Immature natural killer cell (primary cell): ENCODE measurements at places on chromosomes 13 and 19. TPM values are rescaled to one million over a fixed set of nuclear protein-coding genes. Genes with fewer than 3 reads are reported as not detected.
A peak's percentile ranks its signal among the peaks of the same experiment; 100 is the strongest.

DNA sequence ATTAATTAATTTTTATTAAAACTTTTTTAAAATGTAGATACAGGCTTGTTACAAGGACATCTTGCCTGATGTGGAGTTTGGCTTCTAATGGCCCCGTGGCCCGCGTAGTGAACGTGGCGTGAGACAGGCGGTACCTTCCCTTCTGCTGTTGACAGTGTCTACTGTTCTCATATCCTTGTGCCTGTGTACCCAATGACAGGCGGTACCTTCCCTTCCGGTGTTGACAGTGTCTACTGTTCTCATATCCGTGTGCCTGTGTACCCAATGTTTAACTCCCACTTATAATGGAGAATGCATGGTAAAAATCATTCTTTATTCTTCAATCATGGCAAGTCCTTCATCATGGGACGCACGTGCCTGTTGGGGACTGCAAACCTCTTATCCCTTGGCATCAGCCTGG is 79.1 kb upstream of the ZNF835 start:
- no peak for DNase-seq

DNA sequence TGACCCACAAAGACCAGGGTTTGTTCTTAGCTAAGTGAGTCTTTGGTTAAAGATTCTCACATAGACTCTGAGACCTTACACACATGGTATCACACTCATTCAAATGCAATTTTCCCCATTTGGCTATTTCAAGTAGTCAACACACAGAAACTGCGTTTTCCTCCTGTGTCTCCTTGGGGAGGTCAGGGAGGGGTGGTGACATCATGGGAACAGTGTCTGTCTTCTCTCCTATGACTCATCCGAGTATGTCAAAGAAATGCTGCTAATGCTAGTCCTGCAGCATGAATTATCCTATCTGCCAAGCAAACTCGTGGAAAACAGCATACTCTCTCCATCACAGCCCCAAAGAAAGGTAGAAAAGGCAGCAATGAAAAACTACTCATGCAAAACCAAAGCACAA is 100.2 kb downstream of the ENOX1 start:
- DNase-seq = no peak

GRCh38 chr13:29844441-29844840 is 6.0 kb downstream of the UBL3 start:
- no peak for DNase-seq

Gene NEK3
- polyA plus RNA-seq = 3.2 TPM

DNA sequence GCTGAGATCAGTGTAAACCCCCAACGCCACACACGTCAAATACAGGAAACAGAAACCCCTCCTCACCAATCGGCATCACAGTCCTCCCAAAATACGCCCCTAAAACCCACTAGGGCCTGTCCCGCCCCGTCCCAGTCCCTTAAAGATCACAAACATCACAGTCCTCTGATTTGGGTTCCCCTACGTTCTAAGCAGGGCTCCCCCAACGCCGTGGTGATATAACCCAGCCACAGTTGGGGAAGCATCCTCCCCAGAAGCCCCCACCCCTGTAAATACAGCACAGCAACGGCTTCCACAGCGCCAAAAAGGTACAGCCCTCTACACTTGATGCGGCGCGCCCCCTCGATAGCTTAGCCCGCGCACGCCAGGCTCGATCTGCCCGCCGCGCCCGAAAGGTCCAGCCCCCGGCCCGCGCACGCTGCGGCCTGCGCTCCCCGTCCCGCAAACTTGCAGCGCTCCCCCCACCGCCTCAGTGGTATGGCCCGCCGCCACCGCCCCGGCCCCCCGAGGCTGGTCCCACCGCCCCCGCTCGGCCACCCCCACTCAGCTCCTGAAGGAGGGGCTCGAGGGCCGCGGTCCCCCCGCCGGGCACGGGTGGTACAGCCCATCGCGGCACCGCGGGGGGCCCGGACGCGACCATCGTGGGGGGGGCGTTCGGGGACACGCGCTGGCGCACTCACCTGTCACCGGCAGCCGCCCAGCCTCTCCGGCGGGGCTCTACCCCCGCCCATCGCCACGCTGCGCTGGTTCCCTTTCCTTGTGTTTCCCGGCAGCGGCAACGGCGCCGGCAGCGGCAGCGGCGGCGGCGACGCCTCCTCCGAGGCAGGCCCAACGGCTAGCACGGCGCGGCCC is at the start of gene AKT2:
Gene AKT2 (minus strand): TSS at position 845 of the 852 bp plus-strand sequence. CDS start 20,078 bp downstream, outside the sequence.
- peak; percentile 83 for DNase-seq

- no peak for DNase-seq
Measured at GRCh38 chr13:80469105-80469852, 128.4 kb upstream of the SPRY2 start.

- no peak for DNase-seq
Measured at GRCh38 chr13:27853335-27853734, 61.1 kb downstream of the GSX1 start.

Gene FUT3
- polyA plus RNA-seq = not detected

GRCh38 chr13:70108356-70109105 is at the start of gene KLHL1:
Gene KLHL1, minus strand, starts transcription at chr13:70108452. Its CDS starts 753 bp downstream, at chr13:70107699.
- DNase-seq = no peak

DNA sequence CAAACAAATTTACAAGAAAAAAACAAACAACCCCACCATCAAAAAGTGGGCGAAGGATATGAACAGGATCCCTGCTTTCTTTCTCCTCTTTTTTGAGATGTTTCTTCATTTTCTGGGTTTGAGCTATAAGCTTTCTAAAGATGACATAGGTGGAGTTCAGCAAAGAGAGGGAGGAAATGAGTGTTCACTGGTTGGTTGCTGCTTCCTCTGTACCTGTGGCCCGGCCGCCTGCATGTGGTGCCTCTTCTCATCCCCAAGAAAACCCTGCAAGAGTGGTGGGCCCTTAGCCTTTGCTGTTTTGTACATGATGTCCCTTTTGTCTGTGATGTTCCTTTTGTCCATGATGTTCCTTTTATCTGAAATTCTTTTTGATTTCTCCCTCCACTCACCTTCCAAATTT is 178.4 kb upstream of the SERP2 start:
- DNase-seq = no peak

DNA sequence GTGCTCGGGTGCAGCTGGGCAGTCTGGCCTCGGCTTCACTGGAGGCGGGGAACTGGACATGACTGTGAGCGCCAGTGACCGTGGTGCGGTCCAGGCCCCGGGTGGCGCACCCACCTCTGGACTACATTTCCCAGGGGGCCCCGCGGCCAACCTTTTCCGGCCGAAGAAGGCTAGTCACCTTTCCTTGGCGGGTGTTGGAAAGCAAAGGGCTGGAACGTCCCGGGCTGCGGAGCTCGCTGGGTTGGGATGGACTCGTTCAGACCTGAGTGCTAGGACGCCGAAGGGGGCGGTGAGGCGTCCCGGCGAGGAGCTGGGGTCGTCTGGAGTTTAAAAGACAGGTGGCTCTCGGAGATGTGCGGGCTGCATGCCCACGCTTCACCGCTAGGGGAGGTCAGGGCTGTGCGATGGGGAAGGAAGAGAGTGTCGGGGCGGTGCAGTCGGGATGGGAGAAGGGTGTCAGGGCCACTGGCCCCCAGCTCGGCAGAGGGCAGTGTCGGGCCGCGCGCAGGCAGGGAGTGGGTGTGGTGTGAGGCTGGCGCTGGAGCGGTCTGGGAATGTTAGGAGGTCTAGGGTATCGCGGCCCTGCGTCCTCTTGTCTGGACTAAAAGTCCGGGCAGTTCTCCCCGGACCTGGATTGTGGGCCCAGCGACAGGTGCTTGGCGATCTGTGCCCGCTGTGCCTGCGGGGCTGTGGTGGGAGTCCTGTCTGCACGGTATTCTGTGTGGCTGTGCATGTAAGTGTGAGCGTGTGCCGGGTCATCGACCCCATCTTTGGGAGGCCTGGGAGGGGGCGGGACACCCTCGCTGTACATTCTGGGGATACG is 57.1 kb downstream of the ZNF568 start:
- peak; percentile 85 for DNase-seq

Gene C13orf46
- 1.1 TPM for polyA plus RNA-seq

- no peak for DNase-seq
Measured at GRCh38 chr13:95136638-95137037, 164.6 kb downstream of the ABCC4 start.

Gene TYROBP
- polyA plus RNA-seq = 2,871 TPM

DNA sequence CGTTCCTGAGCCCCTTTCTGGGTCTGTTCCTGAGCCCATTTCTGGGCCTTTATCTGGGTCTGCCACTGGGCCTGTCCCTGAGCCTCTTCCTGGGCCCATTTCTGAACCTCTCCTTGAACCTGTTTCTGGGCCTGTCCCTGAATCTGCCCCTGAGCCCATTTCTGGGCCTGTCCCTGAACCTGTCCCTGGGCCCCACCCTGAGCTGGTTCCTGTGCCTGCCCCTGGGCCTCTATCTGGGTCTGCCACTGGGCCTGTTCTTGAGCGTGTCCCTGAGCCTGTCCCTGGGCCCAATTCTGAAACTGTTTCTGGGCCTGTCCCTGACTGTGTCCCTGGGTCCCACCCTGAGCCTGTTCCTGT is 40.4 kb upstream of the GRTP1 start:
- DNase-seq = no peak

DNA sequence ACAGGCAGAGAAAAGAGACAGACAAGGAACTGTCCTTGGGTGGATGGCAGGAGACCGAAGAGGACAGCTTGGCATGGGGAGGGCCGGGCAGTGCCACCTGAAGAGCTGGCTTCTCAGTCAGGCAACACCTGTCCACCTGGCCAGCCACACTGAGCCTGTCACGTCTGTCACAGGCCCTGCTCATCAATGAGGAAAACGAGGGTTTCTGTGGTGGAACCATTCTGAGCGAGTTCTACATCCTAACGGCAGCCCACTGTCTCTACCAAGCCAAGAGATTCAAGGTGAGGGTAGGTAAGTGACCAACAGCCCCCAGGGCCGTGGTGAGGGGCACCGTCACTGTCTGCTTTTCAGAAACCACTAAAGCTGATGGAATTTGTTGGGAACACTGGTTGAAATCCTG is 11.2 kb upstream of the PROZ start:
- DNase-seq = no peak

Gene ZNF563
- 5.3 TPM for polyA plus RNA-seq

Gene RASGRP4
- 0.78 TPM for polyA plus RNA-seq

GRCh38 chr13:91017669-91018053 is 329.8 kb upstream of the MIR17HG start:
- no peak for DNase-seq

DNA sequence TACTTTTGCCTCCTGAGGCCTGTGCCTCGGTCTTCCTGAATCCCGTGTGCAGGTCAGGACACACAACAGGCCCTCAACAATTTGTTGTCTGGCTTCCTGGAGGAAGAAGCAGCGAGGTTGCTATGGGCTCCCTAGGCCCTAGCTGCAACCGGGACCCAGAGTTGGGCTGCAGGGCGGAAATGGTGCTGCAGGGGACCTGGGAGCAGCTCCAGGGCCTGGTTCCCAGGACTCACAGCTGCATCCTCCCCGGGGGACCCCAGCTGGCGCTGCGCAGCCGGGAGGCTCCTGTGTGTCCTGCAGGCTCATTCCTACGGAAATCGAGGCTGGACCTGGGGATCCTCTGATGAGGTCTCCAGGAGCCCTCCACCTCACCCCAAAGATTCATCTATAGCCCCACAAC is 999 bp upstream of the TNFAIP8L1 start:
- DNase-seq = no peak

- no peak for DNase-seq
Measured at GRCh38 chr13:70043685-70044084, 63.9 kb upstream of the ATXN8OS start.

Gene LRRC63
- polyA plus RNA-seq = 1.1 TPM

DNA sequence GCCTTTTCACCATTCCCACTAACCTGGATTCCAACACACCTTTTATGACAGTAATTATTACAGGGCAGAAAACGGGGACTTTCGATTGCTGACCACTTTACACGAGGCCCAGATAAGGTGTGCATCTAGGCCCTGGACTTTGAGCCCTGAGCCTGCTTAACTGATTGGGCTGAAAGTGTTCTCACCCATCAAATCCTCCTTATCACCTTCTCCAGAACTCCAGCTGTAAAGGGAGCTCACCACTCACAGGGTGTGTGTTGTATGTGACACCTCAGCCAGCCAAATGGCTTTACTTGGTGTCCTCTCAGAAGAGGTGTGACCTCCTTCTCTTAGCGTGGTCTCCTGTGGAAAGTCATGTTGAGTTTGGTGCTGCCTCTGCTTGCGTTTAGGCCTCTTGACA is 36.5 kb downstream of the SIPA1L3 start:
- DNase-seq = no peak

DNA sequence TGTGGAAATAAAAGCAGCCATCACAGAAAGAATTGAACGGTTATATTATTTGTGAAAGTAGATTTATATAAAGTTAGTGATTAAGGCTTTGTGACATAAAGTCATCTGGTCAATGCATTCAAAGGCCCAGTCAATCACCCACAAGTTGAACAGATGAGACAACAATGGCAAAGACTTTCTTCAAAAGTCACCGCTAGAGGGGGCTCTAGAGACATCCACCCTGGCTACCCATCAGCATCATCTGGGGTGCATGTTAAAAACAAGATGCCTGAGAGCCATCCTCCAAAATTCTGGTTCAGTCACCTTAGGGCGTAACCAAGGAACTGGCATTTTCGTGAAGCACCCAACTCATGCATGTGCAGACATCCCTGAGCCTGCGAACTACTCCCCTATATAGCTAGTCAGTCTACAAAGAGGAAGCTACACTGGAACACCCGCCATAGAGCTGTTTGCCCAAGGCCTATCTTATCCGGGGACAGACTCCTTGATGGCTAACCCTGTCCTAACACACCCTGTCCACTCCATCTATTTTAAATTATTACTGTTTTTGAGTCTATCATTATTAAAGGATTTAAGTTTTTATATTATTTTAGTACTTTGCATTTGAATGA is 970.5 kb downstream of the UQCRFS1 start:
- peak; percentile 37 for DNase-seq

GRCh38 chr13:30895773-30896172 is 10.3 kb upstream of the MEDAG start:
- no peak for DNase-seq

Gene TLE6
- 0.34 TPM for polyA plus RNA-seq

DNA sequence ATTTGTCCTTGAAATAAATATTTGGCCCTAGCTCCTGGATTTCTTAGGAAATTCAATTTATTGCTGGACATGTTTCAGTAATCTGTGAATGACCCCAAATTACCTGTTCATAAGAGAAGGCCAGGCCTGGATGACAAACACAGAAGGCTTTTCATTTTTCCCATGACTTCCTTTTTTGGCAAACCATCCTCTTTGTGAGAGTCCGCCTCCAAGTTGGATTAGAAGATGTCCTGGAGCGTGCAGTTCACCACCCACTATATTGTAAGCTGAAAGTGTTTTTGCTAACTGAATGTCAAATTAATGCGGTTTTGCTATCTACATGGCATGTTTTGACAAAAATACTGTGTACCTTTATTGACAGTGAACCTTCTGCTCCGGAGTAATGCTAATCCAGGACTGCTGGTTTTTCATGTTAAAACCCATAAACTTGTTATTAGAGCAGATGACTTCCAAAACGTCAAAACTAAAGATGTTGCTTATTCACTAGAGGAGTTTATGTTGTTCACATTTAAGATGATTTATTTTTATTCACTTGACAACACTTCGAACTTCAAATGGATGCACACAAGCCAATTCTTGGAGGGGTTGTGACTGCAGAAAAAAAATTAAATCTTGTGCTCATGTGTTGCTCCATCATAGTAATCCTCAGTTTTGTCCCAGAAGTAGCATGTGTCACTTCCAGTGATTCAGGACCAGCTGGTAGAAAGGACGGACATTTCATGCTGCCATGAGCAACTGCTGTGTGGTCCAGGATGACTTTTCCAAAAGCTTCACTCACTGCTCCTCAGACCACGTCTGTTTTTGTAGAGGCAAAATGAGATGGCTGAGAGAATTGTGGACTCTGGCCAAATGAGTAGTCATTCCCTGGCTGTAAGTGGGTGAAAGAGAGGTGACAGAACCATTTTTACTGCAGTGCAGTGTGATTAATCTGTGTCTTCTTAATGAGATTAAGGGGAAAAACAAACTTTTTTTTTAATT is 71.0 kb downstream of the ITGBL1 start:
- no peak for DNase-seq

Gene HRC
- polyA plus RNA-seq = not detected

Gene C1QTNF9
- polyA plus RNA-seq = not detected
